ENCODE measurements at places on chromosomes 12 and 14.

DNA sequence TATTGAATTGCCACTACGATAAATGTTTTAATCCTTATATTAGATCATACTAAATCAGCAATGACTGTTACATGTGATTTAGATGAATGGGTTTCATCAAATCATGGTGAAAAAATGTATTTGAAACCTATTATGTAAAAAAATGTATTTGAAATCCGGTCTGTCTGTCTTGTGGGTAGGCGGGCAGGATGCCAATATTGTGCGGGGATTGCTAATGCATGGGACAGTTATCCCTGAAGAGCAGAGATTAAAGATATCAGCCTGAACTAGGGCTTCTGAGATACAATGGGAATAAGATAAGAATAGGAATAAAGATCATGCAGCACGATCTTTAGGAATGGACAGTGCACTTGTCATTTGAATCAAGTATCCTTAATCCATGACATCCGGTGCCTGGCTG, 134.0 kb downstream of the PRKCH start:
- no peak for DNase-seq

DNA sequence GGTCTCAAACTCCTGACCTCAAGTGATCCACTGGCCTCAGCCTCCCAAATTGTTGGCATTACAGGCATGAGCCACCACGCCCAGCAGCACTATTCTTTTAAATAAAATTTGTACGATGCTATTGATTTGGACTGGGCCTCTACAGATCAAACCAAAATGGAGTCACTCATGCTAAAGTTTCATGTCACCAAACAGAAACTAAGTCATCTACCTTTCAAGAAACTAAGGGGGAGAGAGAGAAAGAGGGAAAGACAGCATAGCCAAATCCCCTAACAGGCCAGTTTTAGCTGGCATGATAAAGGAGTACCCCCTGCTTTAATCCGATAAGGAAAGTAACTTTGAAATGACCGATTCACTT, 23.1 kb upstream of the STK38L start:
- no peak for DNase-seq

DNA sequence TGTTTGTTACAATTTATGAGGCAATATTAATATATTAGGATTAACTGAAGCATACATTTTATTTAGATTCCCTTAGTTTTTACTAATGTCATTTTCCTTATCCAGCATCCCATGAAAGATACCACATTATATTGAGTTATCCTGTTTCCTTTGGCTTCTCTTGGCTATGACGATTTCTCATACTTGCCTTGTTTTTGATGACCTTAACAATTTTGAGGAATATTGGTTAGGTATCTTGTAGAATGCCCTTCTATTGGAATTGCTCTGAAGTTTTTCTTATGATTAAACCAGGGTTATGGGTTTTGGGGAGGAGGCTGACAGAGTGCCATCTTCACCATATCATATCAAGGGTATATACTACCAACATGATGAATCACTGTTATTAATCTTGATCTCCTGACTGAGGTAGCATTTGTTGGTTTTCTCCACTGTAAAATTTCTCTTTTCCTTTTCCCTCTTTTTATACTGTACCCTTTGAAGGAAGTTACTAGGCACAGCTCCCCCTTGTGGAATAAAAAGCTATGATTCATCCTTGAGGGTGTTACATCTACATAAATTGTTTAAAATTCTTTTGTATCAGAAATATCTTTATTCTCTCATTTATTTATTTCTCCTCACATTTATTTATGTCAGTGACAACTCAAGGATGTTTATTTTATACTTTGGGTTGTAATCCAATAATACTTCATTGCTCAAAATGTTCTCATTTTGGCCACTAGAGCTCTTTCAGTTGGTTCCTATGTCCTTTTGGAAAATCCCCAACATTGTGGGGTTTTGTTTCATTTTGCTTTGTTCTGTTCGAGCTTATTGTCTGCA, 239.0 kb downstream of the SLC16A7 start:
- peak; percentile 1 for DNase-seq

DNA sequence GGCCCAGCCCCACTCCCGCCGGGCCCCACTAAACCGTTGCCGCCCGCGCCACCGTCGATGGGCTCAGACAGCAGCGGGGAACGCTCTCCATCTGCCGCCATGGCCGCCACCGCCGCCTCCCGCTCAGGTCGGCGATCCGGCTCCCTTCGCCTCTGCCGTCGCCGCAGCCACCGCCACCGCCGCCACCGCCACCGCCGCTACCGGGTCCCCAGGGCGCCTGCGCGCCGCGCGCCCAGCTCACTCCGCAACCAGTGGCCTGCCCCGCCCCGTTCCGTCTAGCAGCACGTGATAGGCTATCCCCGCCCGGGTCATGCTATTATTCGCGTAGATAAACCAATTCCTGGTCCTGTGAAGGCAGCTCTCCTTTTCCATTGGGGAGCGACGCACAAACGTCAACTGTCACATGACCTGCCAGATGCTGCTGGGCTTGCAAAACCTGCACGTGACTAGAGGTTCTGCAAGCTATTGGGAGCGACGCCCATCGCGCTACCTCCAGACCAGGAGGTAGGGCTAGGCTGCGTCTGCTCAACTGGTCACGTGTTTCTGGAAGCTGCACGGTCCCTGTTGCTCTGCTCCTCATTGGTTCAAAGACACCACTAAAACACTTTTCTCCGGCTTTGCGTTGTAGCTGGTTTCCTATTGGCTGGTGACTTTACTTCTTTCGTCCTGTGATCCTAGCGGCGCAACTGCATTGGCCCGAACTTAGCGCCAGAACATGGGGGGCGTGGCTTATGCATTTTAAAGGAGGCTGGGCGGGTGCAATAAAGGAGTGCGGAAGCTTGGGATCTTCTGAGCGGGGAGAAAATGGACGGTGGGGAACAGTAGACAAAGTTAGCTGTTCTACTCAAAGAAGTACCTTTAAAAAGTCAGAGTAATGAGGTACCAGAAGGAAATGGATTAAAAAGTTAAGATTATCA, at the start of gene PIP4P1:
PIP4P1 (minus strand) TSS at position 210 of the 917 bp plus-strand sequence; CDS start at position 101, 109 bp downstream.
- DNase-seq = peak; percentile 97

DNA sequence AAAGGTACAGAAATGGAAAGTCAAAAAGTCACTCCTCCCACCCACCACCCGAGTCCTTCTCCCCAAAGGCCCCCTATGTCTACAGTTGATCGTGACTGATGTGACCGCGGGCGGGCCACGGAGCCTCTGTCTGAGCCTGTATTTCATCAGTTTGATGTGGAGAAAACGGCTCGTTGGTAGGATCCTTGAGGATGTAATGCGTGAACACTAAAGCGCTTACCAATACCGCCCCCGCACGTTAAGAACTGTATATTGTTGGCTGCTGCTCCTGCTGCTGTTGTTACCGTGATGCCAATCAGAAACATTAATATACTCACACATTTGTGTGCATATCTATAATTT, 24.6 kb upstream of the UBC start:
- peak; percentile 27 for DNase-seq

DNA sequence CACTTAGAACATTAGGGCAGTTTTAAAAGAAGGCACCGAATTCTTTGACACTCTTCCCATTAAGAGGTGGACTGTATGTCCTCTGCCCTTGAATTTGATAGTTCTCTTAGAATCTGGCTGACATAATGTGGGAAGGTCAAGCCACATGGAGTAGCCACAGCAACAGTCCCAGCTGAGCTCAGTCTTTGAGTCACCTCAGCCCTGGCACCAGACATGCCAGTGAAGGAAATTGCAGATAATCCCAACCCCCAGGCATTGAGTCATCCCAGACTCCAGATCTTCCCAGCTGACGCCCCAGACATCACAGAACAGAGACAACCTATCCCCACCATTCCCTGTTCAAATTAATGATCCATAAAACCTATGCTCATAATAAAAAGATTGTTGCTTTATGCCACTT, 83.4 kb downstream of the GTF2A1 start:
- no peak for DNase-seq

- no peak for DNase-seq
Observed at GRCh38 chr14:44009642-44010041, 497.4 kb downstream of the FSCB start.

DNA sequence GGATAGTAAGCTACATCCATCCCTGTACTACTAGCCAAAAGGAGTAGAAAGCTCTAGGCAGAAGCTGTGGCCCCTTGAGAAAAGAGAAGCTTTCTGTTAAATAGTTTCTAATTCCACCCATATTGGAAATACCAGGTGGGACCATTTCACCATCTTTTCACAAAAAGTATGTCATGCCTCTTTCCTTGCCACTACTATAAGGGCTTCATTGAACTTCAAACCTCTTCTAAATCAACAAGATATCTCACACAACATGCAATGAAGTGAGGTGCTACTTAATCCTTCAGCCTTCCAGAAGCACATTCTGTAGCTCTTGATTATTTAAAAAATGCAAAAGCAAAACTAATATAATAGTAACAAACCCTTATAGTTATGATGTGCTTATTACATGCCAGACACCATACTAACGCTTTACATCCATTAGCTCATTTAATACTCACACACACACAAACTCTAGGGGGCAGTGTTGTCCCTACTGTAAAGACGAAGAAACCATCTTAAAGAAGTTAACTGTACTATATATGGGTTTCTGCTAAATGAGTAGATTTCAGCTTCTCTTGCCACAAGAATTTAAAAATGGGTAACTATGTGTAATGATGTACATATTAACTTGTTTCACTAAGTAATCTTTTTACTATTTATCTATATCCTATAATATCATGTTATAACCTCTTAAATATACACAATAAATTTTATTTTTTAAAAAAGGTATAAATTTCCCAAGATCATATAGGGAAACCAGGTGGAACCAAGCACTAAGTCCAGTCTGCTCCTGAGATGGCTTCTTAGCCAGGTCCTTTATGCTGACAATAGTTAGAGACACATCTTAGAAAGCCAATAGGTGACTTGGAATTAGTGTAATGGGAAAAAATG, 124.4 kb downstream of the RPS29 start:
- peak; percentile 45 for DNase-seq

GRCh38 chr14:74973003-74973653, 17.7 kb upstream of the PGF start:
- DNase-seq = no peak
